ENCODE measurements at places on chromosomes 6 and 20.

GRCh38 chr20:62577490-62577836 lies 64.8 kb upstream of the SLCO4A1 start:
- DNase-seq = no peak

- peak; percentile 81 for DNase-seq
Measured at GRCh38 chr20:10218536-10219451, at the start of gene SNAP25. Gene SNAP25 (plus strand): TSS chr20:10218830. CDS start chr20:10275492, 56,662 bp downstream.

DNA sequence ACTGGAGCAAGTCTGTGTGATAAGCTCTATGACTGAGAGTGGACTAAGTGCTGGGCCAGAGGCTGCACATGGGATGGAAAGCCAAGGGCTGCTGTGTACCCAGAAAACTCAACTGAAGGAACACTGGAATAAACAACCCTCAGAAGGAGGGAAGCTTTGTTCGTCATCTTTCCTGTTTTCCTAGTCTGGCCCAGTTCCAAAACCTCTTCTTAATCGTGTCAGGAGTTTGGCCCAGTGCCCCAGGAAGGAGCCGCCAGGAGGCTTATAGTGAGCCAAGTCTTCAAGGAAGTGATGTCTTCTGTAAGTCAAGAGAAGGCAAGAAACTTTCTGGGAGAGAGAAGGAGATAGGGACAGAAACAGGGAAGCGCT lies 23.3 kb upstream of the TOP1 start:
- DNase-seq = peak; percentile 69

GRCh38 chr20:4569865-4570264 lies 151.8 kb upstream of the PRND start:
- no peak for DNase-seq

GRCh38 chr6:168131464-168132415 lies 52.7 kb upstream of the FRMD1 start:
- DNase-seq = no peak

DNA sequence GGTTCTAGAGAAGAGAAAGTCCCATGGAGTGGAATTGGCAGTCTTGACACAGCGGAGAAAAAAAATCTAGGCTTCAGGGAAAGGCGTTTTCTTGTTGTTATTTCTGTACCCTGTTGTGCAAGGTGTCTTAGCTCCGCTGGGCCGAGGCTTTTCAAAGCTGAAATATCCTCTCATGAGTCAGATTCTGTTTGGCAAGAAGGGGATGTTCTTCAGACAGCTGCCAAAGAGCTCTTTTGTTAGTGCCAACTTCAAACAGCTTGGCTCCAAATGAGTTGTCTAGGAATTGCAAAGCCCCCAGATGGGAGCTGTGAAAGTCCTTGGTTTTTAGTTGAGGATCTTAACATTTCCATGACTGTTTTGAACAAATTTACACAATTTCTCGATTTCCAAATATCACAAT lies 45.6 kb downstream of the LRRN4 start:
- DNase-seq = peak; percentile 86

DNA sequence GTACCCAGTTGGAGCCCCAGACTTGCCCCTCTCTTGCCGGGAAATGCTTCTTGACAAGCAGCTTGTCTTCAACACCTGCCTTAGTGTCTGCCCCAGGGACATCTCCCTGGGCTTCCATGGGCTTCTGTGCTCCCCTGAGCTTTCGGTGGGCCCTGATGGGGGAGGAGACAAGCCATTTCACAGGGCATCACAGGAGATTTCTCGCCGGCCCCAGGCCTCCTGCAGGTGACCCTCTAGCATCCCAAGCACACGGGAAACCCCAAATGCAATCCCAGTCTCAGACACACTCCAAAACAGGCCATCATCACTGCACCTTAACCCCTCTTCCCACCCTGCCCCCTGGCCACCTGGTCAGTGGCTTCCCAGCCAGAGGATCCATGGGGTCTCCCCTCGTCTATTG lies 74.5 kb downstream of the JPH2 start:
- no peak for DNase-seq

DNA sequence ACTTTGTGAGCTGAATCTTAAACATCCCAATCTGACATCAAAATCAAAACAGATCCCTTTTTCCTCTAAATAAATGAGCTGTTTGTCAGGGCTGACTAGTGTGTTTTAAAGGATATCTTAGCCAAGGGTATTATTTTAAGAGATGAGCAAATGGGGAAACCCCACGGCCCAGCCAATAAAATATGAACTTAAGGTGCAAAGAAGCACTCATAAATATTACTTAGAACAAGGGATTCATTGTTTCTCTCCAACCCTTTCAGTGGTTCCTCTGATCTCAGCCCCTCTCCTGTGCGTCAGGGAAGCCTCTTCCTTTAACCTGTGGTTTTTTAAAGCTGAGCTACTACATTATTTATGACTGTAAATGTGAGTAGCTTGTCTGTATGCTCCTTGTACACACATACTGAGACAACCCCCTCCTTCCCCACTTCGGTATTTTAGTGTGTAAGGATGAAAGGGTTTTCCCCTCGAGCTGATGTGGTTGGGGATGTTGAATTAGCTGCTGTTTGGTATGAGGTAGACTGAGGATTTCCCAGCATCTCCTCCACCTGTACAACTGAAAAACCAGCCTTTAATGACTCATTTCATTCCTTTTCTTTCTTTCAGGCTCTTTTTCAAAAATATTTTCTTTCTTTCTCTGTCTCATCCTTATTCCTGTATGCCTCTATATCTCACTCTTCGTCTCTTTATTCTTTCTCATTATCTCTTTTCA lies 6.5 kb downstream of the BMP5 start:
- peak; percentile 90 for DNase-seq

- DNase-seq = peak; percentile 74
Measured at GRCh38 chr6:80638213-80639055, 532.0 kb downstream of the BCKDHB start.

- no peak for DNase-seq
Measured at GRCh38 chr6:6058054-6058444, 51.3 kb upstream of the NRN1 start.

GRCh38 chr6:57182017-57182432 lies 9.9 kb downstream of the BAG2 start:
- DNase-seq = no peak

GRCh38 chr6:43097098-43097489 lies 21.0 kb downstream of the PTK7 start:
- DNase-seq = no peak

DNA sequence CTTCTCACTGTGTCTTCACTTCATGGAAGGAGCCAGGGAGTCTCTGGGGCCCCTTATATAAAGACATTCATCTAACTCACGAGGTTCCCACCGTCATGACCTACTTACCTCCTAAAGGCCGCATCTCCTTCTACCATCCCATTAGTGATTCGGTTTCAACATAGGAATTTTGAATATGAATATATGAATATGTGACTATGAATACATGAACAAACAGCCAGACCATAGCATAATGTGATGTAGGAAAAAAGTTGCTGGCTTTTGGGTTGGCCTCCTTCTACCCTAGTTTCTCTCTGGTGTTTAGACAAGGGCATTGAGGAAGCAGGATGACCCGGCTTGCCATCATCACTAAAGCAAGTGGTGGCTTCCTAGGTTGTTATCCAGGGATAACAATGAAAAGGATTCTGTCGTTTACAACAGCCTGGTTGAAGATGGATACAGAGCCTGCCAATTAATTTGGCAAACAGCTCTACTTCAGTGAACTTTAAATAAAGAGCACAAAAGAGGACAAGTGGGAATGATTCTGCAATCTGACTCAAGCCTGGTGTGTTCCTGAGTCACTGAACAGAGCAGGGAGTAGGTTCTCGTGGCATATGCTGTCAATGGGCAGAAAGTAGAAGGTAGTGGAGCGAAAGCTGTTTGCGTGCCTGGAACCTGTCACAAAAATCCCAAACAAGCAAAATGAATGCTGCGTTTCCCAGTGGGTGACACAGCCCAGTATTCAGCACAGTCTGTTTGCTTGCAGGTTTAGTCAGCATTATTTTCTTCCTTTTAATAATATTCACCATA lies 44.0 kb upstream of the DOK5 start:
- no peak for DNase-seq

- no peak for DNase-seq
Measured at GRCh38 chr6:35064757-35065440, 76.2 kb downstream of the TCP11 start.

DNA sequence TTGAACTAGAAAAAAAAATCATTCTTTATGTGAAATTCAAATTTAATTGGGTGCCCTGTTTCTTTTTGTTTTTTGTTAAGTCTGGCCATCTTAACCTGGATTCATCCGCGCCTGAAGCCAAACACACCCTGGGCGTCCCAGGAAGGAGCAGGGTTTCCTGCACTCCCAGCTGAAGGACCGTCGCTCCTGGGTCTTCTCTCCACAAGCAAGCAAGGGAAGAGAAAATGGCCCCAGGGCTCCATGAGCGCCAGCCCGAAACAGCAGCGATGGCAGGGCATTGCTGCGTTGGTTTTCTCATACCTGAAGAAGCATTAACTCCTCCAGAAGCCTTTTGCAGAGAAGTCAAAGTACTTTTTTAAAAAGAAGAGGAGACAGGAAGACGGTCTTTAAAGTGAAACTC lies 105.4 kb upstream of the AFDN start:
- no peak for DNase-seq

DNA sequence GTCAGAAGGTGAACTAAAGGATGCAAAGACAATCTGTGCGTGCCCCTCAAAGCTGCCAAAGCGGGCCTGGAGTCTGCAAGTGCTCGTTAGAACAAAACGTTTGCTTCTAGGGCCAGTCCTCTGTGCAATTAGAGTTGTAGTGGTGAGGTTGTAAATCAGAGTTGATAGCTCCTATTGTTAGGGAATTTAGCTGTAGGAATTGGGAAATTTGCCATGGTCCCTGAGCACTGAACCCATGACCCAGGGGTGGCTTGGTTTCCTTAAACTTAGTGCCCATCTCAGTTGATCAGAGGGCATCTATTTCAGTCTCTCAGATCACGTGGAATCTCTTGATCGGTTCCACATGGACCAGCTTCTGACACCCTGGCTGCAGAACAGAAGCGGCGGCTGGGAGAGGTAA lies 18.8 kb upstream of the RPS6KA2 start:
- DNase-seq = no peak

DNA sequence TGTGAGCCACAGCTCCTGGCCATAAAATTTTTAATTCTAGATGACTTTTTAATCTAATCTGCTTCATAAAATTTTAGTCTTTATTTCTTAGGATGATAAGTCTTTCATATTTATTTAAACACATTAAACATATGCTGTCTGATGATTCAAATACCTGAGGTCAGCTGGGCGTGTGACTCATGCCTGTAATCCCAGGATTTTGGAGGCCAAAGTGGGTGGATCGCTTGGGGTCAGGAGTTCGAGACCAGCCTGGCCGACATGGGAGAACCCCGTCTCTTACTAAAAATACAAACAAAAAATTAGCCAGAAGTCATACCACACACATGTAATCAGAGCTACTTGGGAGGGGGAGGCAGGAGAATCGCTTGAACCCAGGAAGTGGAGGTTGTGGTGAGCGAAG lies 53.1 kb downstream of the RBM24 start:
- no peak for DNase-seq
